ENCODE measurements at places on chromosomes 3 and 15.

GRCh38 chr3:178320456-178321351, 215.5 kb upstream of the KCNMB2 start:
- H3K36me3 ChIP-seq: no peaks in the 10 kb centered on the region
- H3K27ac ChIP-seq: no peak overlapping the region
- no peak overlapping the region for H3K4me3 ChIP-seq

DNA sequence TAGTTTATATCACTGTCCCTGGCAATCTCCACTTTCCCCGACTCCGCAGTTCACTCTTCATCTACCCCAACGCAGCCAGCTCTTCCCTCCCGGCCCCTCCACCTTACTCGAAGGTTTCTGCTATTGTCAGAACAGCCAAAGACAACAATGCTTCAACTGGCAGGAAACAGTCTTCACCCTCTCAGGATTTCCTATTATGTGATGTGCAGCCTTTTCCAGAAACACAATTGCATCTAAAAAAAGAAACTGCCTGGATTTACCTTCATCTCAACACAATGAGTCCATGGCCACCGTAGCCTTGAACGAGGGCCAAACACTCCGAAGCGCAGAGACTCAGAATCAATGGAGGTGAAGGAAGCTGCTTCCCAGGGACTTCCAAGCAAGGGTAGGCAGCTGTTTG, 182.1 kb upstream of the TSC22D2 start:
- no peak overlapping the region for H3K4me3 ChIP-seq
- no peak overlapping the region for H3K27ac ChIP-seq
- peaks cover 3% of the 10 kb centered on the region for H3K4me1 ChIP-seq
- DNase-seq: no peak
- H3K36me3 ChIP-seq: no peaks in the 10 kb centered on the region

DNA sequence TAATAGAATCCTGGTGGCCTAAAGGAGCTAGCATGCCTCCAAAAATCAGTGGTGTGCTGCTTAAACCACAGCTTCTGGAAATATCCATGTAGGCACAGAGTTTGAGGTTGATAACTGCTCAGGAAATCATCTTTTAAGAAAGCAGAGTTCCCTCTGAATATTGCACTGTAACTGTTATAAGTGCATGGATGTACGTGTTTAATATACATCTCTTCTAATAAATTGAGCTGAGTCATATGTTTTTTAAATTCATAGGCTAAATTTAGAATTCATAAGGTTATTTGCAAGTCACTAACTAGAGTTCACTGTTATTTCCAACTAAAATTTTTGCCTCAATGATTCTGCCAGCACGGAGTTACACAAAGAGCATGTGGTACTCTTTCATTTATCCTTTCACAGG, 68.9 kb downstream of the MYH15 start:
- H3K27ac ChIP-seq: no peak overlapping the region
- no peaks in the 10 kb centered on the region for H3K4me1 ChIP-seq
- H3K27me3 ChIP-seq: no peaks in the 10 kb centered on the region
- no peak overlapping the region for H3K4me3 ChIP-seq
- DNase-seq: no peak

- H3K4me3 ChIP-seq: no peak overlapping the region
- peaks cover 31% of the 10 kb centered on the region for H3K4me1 ChIP-seq
- no peaks in the 10 kb centered on the region for H3K27me3 ChIP-seq
- H3K27ac ChIP-seq: no peak overlapping the region
- no peak for DNase-seq
- H3K36me3 ChIP-seq: no peaks in the 10 kb centered on the region
Observed at GRCh38 chr15:99250001-99250400, 620 bp upstream of the TTC23 start.

GRCh38 chr3:140568842-140569520, 108.9 kb upstream of the TRIM42 start:
- no peak overlapping the region for H3K27ac ChIP-seq
- H3K4me3 ChIP-seq: no peak overlapping the region
- no peaks in the 10 kb centered on the region for H3K4me1 ChIP-seq
- H3K36me3 ChIP-seq: no peaks in the 10 kb centered on the region

- no peaks in the 10 kb centered on the region for H3K27me3 ChIP-seq
- peaks cover 13% of the 10 kb centered on the region for H3K4me1 ChIP-seq
- H3K4me3 ChIP-seq: no peak overlapping the region
- no peak for DNase-seq
- H3K36me3 ChIP-seq: no peaks in the 10 kb centered on the region
Observed at GRCh38 chr15:98794748-98795147, 146.4 kb downstream of the IGF1R start.

DNA sequence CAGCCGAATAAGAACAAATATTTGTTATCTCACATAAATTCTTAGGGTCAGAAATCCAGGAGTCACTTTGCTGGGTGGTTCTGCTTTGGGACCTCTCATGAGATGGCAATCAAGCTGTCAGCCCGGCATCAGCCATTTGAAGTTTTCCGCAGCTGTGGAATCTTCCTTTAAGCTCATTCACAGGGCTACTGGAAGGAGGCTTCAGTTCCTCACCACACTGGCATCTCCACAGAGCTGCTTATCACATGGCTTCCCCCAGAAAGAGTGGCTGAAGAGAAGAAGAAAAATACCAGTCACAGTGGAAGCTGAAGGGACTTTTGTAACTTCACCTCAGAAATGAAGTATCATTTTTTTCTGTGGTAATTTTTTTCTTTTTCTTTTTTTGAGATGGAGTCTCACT, 267.7 kb downstream of the CHL1 start:
- no peak overlapping the region for H3K27ac ChIP-seq
- H3K4me3 ChIP-seq: no peak overlapping the region
- no peaks in the 10 kb centered on the region for H3K4me1 ChIP-seq
- H3K27me3 ChIP-seq: no peaks in the 10 kb centered on the region

- no peaks in the 10 kb centered on the region for H3K4me1 ChIP-seq
- DNase-seq: no peak
- H3K27ac ChIP-seq: no peak overlapping the region
- no peak overlapping the region for H3K4me3 ChIP-seq
- H3K36me3 ChIP-seq: no peaks in the 10 kb centered on the region
Observed at GRCh38 chr3:103712320-103713008, 1277.6 kb downstream of the ZPLD1 start.

DNA sequence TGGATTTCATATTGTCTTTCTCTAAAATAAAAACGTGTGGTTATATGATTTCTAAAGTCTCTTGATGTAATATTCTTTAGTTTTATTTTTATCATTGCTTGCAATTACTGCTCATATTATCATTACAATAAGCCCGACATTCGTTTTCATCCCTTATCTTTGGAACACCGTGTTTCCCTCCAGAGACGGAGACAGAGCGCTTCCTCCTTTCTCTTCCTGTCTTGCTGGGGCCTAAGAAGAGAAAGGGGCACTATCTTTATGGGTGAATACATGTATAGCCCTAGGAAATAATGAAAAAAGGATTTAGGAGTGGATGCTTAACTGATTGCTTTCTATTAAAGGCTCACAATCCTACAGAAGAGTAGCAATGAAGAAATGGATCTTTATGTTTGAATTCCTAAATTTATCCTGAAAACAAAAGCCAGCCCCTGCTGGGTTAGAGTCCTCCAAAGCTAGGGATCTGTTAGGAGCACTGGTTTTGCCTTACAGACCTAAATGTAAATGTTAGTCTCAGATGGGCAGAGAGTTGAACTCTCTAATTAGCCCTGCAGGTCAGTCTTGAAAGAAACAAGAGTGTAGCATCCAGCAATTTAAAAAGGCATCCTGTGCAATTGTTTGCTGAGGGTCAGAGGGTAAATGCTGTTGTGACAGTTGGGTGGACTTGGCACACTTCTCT, 145.1 kb downstream of the TP63 start:
- DNase-seq: no peak
- no peaks in the 10 kb centered on the region for H3K27me3 ChIP-seq
- no peak overlapping the region for H3K27ac ChIP-seq

DNA sequence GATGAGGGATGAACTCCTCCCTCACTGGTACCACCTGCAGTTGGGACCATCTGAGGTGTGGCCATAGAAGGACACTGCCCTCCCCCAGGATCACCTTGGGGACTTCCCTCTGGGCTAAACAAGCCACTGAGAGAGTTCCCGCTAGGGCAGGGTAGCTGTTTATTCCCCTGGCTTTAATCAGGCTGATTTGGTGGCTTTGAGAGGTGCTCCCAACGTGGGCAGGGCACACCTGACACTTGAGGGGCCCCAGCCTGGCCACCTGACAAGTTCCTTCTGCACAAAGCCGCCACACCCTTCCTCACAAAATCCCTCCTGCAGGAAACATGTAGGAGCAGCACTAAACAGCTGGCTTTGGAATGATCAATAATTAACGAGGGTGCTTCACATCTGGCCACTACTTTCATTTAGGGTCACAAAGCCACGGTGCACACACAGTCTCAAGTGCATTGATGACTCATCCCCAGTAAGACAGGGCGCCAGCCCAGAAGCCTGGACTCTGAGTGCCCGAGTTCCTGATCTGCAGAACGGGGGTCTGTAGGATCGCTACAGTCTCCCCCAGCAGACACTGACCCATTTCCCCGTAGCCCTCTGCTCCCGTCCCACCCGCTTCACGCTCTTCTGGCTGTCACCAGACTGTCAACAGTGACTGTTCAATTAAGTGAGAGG, 75.1 kb downstream of the ATP10A start:
- H3K36me3 ChIP-seq: no peaks in the 10 kb centered on the region
- peaks cover 10% of the 10 kb centered on the region for H3K4me1 ChIP-seq
- H3K4me3 ChIP-seq: no peak overlapping the region
- no peak overlapping the region for H3K27ac ChIP-seq

DNA sequence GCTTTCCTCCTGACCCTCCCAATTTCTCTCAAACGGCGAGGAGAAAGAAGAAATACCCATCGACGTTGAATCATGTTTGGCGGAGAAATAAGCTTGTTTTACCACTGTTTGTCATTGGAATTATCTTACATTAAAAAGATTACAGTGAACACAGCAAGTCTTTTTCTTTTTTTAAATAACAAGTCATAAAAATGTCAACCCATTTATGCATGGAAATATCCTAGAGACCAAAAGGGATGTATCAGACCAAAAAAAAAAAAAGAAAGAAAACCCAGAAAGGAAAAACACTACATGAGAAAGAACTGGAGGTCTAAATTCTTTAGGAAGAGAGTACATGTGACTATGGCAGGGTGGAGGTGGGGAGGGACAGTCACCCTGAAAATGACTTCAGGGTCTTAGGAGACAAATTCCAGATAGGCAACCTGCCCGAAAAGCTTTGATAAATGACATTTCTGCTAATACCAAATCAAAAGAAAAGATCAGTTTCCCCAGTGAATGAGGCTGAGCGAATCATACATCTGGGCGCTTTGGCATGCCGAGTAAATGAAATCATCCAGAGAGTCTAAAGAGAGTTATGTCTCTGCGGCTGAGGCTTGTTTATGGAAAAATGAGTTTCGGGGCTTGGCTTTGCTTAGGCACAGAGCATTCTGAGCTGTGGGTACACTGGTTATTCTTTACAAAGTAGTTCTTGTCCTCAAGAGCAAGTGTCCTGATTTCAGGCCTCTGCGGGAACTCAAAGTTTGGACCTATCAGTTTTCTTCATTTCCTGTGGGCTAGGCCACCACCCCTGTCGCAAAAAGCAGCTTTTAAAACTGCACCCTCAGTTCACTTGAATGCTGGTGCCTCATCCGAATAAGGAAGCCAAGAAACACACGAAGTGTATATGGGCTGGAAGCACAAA, 110.1 kb upstream of the TGFBR2 start:
- H3K27me3 ChIP-seq: no peaks in the 10 kb centered on the region
- peaks cover 11% of the 10 kb centered on the region for H3K4me1 ChIP-seq
- no peaks in the 10 kb centered on the region for H3K36me3 ChIP-seq
- DNase-seq: no peak
- no peak overlapping the region for H3K4me3 ChIP-seq

DNA sequence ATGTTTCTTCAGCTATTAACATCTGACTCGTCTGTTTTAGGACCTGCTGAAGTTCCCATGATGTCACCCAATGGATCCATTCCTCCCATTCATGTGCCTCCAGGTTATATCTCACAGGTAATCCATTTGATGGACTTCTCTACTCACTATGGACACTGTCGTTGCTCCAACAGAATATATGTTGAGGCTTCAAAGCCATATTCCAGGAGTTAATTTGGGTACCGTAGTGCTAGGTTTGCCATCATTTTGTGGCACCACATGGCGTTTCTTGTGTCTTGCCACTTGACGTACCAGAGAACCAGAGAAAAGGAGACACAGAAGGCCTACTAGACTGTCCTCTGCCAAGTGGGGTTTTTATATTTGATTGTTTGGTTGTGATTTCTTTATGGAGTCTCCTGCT, 187.5 kb downstream of the FNDC3B start:
- no peaks in the 10 kb centered on the region for H3K4me1 ChIP-seq
- no peak overlapping the region for H3K27ac ChIP-seq
- H3K36me3 ChIP-seq: no peaks in the 10 kb centered on the region
- DNase-seq: no peak

DNA sequence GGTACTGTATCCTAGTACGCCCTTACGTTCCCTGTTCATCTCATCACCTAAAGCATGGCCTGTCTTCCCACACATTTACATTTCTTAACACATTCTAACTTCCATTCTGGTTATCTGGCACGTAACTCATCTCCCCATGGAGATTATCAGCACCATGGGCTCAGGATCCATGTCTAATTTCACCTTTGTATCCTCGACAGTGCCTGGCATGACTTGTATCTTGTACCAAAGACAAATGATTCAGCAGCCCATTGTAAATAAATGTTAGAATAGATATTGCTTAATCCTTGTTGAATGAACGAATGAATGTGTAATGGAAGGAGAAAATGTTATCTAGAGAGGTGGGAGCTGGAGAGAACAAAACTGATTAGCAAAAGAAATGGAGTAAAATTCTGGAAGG, 69.7 kb upstream of the TPM1 start:
- no peak overlapping the region for H3K27ac ChIP-seq
- no peak for DNase-seq
- H3K36me3 ChIP-seq: no peaks in the 10 kb centered on the region
- H3K4me3 ChIP-seq: no peak overlapping the region
- H3K4me1 ChIP-seq: no peaks in the 10 kb centered on the region
- no peaks in the 10 kb centered on the region for H3K27me3 ChIP-seq

- H3K27me3 ChIP-seq: no peaks in the 10 kb centered on the region
- H3K4me1 ChIP-seq: peaks cover 56% of the 10 kb centered on the region
- H3K36me3 ChIP-seq: no peaks in the 10 kb centered on the region
- no peak for DNase-seq
- no peak overlapping the region for H3K4me3 ChIP-seq
Observed at GRCh38 chr3:183541235-183541655, 14.3 kb downstream of the KLHL6 start.

- peak overlapping the region; percentile 80 for H3K27ac ChIP-seq
- peaks cover 47% of the 10 kb centered on the region for H3K4me1 ChIP-seq
- no peak for DNase-seq
- H3K36me3 ChIP-seq: no peaks in the 10 kb centered on the region
Observed at GRCh38 chr3:37993460-37993819, 2.9 kb downstream of the VILL start.

- no peak overlapping the region for H3K27ac ChIP-seq
- peaks cover 14% of the 10 kb centered on the region for H3K36me3 ChIP-seq
- H3K4me1 ChIP-seq: no peaks in the 10 kb centered on the region
- no peak for DNase-seq
- no peaks in the 10 kb centered on the region for H3K27me3 ChIP-seq
Observed at GRCh38 chr15:65666257-65666656, 44.5 kb downstream of the SLC24A1 start.

Measured in CD8-positive, alpha-beta memory T cell (primary cell).